ENCODE measurements at places on chromosomes 6 and 20.

- no peak for DNase-seq
Observed at GRCh38 chr6:138240476-138241245, 22.4 kb upstream of the PBOV1 start.

DNA sequence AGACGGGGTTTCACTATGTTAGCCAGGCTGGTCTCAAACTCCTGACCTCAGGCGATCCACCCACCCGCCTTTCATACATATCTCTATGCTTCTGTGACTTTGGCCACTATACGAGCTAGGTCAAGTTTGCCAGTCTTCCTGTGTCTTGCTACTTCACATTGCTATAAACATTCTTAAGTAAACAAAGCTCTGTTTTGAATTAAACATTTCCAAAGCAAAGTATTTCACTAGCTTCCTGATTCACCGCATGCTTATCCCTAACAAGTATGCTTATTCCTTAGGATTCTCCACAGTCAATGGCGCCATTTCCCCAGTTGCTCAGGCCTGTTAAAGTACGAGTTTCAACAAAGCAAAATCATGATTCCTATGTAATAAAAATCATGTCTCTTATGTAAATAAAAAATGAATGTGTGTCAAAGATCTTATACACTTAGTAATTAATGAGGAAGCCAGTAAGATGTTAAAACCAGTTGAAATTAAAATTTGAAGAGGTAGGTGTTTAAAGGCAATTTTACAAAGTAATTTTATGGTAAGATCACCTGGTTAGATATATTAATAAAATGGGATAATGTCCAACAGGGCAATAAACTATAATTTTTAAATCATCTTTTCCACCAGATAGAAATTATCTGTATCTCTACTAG lies 88.5 kb downstream of the PRKN start:
- no peak for DNase-seq

DNA sequence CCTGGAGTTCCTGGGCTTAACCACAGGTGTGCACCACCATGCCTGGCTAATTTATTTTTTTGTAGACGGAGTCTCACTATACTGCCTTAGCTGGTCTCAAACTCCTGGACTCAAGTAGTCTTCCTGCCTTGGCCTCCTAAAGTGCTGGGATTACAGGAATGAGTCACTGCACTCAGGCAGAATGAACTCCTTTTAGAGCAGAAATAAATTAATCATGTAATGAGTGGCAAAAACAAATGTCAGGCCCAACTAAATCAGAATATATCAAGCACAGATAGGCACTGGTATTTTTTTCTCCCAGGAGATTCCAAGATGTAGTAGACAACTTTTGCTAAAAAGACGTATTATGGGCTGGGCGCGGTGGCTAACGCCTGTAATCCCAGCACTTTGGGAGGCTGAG lies 2.6 kb downstream of the RPS10 start:
- DNase-seq, result no peak

GRCh38 chr6:158184608-158185007 lies 16.5 kb downstream of the GTF2H5 start:
- DNase-seq, result no peak

- no peak for DNase-seq
Observed at GRCh38 chr6:28490205-28490890, 25.2 kb downstream of the GPX6 start.

- no peak for DNase-seq
Observed at GRCh38 chr6:14452567-14453527, 335.3 kb downstream of the CD83 start.

- DNase-seq, result no peak
Observed at GRCh38 chr20:52172392-52173047, 19.1 kb downstream of the ZFP64 start.

GRCh38 chr6:3794092-3794491 lies 42.6 kb upstream of the PXDC1 start:
- no peak for DNase-seq

- no peak for DNase-seq
Observed at GRCh38 chr6:159056899-159057298, 12.1 kb upstream of the TAGAP start.

- DNase-seq, result no peak
Observed at GRCh38 chr6:31869343-31869742, 6.7 kb upstream of the NEU1 start.

DNA sequence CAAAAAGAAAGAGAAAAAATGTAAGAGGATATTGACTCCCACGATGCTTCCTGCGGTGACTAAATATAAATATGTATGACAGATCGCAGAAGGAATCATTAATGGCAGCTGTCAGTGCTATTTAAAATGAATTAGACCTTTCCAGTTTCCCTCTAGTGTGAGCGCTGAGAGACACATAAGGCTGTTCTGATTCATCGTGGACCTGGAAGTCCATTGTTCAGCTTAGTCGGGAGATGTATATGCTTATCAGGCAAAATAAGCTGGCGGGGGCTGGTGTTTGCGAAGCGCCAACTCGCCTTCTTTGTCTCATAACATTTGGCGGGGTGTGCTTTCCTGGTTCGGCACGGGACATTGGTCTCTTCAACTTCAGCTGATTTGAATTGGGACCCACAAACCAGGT lies 95.4 kb downstream of the CDH4 start:
- DNase-seq, result no peak

GRCh38 chr6:63864061-63864460 lies 228.5 kb downstream of the PHF3 start:
- DNase-seq, result no peak

GRCh38 chr6:37602346-37602745 lies 95.3 kb downstream of the MDGA1 start:
- no peak for DNase-seq

GRCh38 chr6:137115658-137116057 lies 57.8 kb downstream of the IL22RA2 start:
- DNase-seq, result no peak

DNA sequence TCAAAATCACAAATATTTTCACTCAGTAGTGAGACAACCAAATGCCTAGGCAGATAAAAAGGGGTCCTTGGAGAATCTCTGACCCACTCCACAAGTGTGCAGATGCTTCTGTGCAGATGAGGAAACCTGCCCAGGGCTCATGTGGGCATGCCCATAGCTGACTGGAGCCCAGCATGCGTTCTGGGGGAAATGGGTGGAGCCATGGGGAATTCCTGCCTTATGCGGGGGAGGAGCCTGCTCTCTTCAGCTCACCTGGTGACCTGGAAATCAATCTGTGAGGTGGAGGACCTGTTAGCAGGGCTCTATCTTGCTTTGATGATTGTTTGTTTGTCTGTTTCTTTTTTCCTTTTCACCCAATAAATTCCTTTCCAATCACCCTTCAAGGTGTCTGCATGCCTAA lies 23.4 kb upstream of the PLN start:
- DNase-seq, result no peak

GRCh38 chr20:57388953-57389694 lies 2.1 kb upstream of the RBM38 start:
- DNase-seq, result no peak

DNA sequence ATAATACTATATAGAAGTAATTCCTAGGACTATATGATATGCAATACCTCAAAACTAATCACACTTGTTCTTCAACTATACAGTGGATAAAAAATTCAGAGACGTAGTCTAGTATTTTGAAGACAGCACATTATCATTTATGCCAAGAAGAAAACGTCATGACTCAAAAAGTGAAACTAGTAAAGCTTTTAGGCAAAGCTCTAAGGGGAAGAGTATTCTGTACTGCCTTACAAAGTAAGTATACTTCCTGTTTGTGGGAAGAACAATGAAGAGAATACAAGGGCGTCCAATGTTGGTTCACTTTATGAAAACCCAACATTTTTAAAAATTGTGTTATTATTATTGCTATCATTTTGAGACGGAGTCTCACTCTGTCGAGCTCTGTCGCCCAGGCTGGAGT lies 27.9 kb downstream of the LOC128125822 start:
- no peak for DNase-seq

DNA sequence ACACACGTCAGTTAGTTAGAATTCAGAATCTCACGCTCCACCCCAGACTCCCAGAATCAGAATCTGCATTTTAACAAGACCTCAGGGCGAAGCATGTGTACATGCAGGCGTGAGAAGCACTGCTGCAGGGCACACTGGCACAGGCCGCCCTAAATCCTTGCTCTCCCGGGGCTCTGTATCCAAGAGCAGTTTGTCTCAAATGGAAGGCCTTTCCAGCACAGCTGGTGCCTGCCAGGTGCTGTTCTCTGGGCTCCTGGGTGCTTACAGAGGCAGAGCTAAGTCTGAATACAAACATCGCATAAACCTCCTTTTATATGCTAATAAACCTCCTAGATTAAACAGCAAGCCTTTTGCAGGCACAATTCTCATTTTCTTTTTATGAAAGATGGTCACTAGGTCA lies 119.1 kb upstream of the CD93 start:
- DNase-seq, result no peak

DNA sequence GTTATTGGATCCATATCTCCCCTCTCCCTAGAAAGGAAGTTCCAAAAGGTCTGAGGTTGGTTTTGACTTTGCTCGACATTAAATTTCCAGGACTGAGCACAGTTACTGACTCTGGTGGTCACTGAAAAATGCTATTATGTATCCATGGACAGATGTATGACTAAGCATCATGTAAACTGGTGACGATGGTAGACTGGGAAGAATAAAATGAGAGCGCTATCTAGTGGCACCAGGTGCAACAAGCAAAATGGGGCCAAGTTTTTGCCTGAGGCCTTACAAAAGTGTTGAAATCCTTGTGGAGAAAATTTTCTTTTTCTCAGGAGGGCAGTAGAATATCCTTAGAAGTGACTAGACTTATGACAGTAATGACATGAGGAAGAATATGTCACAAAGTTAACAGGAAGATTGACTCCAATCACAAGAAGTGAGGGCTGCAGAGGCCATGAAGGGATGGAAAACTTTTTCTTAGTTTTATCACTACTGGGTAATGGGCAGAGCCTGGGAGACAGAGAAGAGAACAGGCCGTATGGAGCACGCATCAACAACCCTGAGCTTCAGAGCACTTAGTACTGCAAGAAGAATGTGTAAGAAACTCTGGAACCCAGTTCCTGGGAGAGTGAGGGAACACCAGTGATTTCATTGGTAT lies 88.9 kb upstream of the ELOVL5 start:
- no peak for DNase-seq

- DNase-seq, result no peak
Observed at GRCh38 chr6:150325066-150325772, 43.6 kb upstream of the IYD start.

DNA sequence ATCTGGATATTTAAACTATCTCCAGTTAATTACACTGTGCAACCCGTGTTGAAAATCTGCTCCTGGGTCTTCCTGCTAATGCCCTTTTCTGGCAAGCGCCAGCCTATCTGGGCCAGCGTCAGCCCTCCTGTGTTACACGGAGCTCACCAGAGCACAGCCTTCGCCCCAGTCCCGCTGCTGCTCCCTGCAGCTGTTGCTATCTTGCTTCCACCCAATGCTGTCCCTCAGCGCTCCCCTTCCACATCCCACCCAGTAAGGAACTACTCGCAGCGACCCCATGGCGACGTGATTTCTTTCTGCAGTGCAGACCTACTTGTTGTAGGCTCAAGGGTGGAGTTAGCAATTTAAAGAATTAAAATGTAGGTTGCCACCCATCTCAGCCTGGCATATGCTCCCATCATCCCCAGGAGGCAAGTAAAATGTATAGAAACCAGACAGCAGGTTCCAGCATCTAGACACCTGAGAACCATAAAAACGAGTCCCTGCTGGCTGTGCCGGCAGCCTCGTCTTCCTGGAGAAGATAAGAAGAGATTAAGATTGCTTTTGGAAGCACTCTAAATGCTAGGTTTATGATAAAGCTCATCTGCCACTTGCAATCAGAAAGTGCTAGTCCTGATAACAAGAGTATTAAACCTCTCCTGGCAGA lies 254.3 kb upstream of the FOXQ1 start:
- DNase-seq, result no peak

DNA sequence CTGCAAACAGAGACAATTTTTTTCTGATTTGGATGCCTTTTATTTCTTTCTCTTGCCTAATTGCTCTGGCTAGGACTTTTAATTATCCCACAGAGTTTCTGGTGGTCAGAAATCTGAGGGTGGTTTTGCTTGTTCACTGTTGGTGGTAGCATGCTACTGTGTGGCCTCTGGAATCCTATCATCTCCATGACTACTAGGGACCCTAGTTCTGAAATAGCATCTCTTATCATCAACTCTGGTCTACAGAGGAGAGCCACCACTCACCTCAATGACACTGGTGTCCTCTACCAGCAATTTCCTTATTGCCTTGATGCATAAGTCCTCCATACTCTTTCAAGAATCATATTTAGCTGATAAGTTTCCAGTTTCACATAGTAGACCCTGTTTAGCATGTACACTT lies 27.5 kb upstream of the STX11 start:
- no peak for DNase-seq

DNA sequence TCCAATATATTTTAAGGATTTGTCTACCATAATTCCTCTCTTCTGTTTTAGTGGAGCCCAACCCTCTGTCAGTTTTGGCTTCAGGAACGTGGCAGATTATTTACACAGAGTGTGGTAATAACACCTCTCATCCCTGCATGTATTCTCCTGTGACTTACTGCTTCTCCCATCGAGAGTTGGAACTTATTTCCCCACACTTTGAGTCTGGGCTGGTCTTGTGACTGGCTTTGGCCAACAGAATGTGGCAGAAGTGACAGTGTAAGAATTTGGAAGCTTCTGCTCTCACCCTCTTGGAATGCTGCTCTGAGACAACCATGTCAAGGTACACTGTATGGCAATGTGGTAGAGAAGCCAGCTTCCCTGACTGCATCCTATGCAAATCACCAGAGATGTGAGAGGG lies 407.7 kb downstream of the EPM2A start:
- no peak for DNase-seq

- DNase-seq, result no peak
Observed at GRCh38 chr6:76510489-76510888, 438.0 kb upstream of the IMPG1 start.

- no peak for DNase-seq
Observed at GRCh38 chr20:18831830-18832499, 18.4 kb downstream of the SCP2D1 start.

DNA sequence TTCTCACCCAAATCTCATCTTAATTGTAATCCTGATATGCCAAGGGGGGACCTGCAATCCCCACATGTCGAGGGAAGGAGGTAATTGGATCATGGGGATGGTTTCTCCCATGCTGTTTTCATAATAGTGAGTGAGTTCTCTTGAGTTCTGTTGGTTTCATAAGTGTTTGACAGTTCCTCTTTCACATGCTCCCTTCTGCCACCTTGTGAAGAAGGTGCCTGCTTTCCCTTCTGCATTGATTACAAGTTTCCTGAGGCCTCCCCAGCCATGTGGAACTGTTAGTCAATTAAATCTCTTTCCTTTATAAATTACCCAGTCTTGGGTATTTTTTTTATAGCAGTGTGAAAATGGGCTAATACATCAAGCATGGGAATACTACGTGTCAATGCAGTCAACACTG lies 925.0 kb upstream of the MAN1A1 start:
- no peak for DNase-seq

- DNase-seq, result no peak
Observed at GRCh38 chr20:7496394-7496991, 443.8 kb downstream of the HAO1 start.

GRCh38 chr6:154457046-154457713 lies 53.3 kb downstream of the CNKSR3 start:
- DNase-seq, result no peak

- no peak for DNase-seq
Observed at GRCh38 chr20:52104546-52105441, 86.8 kb downstream of the ZFP64 start.

Measured in NCI-H1048 (cell line).